HTR-8/SVneo (cell line): ENCODE measurements at places on chromosomes 12 and 14.

- DNase-seq, result no peak
Observed at GRCh38 chr12:67690656-67691055, 42.1 kb downstream of the DYRK2 start.

GRCh38 chr14:65866886-65867285, 454.4 kb downstream of the FUT8 start:
- DNase-seq, result no peak

GRCh38 chr12:105330931-105331804, 677 bp downstream of the C12orf75 start:
- DNase-seq, result no peak

- DNase-seq, result no peak
Observed at GRCh38 chr12:83826112-83826511, 1086.5 kb downstream of the SLC6A15 start.

DNA sequence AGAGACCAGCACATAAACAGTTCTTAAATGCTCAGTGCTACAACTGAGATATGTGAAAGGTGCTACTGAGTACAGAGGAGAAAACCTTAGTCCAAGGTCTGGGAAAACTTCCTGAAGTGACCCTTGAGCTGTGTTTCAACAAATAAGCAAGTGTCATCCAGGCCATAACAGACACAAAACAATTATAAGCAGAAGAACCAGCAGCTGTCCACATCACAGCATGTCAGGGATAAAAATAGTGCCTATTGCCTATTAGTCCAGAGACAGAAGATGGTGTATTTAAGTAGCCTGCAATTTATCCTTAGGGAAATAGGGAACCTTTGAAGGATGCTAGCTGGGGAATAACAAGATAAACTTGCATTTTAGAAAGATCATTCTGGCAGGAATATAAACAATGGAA, 237.8 kb downstream of the SPTSSA start:
- DNase-seq, result no peak

GRCh38 chr12:4562034-4562657, at the start of gene DYRK4:
Gene DYRK4 (plus strand): TSS chr12:4562208. CDS start chr12:4562246, 38 bp downstream.
- DNase-seq, result no peak

- no peak for DNase-seq
Observed at GRCh38 chr14:88327497-88327896, 4.4 kb upstream of the KCNK10 start.

- DNase-seq, result no peak
Observed at GRCh38 chr12:62865937-62866336, 69.0 kb downstream of the PPM1H start.
